ENCODE measurements at places on chromosomes 2 and 18.
A peak's percentile ranks its signal among the peaks of the same experiment; 100 is the strongest.

DNA sequence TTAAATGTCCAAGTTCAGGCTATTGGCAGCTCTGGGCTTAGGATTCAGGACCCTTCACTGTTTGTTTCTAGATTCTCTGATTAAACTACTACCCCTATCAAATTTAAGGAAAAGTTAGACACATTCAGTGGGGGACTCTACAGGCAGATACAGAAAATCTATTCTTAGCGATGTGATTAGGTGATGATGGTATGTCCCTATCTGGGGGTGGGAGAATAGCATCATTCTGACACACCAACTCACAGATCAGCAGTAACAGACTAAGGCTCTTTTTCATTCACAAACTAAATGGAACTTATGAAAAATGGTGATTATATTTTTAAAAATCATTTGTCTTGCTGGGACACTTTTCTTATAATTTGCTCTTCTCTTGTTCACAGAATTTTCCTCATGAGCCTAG lies 232.9 kb upstream of the CDH2 start:
- no peak for DNase-seq

- DNase-seq, result no peak
Measured at GRCh38 chr18:61756244-61756643, 136.6 kb downstream of the RNF152 start.

DNA sequence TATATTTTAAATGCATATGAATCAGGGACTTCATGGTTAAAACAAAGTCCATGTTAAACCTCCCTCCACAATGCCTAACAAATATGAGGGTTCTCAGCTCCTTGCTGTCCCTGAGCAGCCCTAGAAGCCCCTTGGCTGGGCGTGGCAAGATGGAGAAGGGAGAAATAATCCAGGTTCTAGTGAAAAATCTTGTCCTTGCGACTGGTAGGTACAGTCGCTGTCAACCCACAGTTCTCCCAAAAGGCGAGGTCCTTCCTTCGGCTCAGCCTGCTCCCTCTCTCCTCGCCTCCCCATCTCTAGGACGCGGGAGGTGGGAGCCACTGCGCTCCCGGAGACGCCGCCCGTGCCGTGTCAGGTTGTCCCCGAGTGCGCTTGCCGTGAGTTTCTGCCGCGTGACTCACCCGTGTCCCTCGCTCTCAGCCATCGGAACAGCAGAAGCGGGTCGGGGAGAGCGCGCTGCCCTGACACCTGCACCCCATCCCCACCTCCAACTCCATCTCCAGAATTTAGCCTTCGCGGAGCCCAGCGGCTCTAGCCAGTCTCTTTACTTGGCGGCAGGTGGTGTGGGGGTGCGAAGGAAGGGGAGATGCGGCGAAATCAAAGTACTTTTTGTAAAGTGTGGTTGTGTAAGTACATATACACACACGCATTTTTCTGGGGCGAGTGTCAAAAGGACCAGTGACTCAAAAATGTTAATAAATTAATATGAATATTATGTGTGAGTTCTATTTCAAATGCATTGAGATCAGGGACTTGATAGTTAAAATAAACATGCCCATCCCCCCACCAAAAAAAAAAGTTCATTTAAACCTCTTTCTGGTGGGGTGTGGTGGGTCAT lies 65.1 kb upstream of the TMEM17 start:
- no peak for DNase-seq

DNA sequence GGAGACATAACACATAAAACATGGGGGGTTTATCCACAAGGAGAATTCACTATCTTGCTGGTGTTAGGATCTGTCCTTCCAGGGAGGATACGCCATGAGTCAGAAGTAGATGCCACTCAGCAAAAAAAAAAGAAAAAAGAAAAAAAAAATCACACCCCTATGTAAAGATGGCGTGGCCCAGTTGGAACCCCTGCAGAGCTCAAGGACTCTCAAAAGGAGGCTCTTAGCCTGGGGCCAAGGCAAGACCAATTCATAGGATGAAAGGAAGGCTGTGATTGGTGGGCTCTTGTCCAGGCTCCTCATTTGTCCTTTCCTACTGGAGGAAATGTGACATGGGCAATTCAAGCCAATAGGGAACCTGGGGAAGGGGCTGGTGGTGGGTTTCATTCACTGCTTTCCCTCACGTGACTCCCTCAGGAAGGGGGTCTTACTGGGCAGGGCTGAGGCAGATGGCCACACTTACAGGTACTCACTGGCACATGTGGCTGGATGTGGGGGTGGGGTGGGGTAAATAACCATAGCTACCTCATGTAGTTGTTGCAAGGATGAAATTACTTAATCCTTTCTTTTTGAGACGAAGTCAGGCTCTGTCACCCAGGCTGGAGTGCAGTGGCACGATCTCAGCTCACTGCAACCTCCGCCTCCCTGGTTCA lies 38.7 kb upstream of the HAAO start:
- no peak for DNase-seq

DNA sequence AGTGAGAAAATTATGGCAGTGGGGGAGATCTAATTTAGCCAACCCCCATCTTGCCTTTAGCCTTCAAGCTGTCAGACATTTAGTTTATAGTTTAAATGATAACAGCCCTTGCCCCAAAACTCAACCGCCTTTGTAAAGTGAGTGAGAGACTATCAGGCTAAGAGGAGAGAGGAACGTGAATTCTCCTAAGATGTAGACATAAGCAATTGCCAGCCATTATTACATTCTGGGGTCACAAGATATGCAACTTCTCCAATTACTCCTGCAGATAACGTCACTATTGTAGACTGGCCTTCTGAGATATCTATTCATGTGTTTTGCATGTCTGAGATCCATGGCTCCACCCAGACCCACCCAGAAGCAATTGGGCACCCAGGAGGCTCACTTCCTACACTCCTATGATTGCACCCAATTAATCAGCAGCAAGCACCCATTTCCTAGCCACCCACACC lies 307.3 kb downstream of the NBAS start:
- DNase-seq, result no peak

DNA sequence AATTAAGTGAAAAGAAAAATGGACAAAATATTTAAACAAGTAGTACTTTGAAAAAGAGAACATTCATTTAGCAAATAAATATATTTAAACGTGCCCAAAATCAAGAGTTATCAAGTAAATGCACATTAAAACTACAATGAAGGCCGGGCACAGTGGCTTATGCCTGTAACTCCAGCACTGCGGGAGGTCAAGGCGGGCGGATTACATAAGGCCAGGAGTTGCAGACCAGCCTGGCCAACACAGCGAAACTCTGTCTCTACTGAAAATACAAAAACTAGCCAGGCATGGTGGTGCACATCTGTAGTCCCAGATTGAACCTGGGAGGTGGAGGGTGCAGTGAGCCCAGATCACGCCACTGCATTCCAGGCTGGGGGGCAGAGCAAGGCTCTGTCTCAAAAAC lies 9.8 kb downstream of the STAM2 start:
- no peak for DNase-seq

- peak; percentile 67 for DNase-seq
Measured at GRCh38 chr2:197889041-197889440, 84.6 kb downstream of the PLCL1 start.

All from CD4-positive, alpha-beta T cell treated with Interleukin-10 for 1 hour (primary cell).